Kidney tubule cell (primary cell): ENCODE measurements at places on chromosomes 13 and 19.
A peak's percentile ranks its signal among the peaks of the same experiment; 100 is the strongest.

DNA sequence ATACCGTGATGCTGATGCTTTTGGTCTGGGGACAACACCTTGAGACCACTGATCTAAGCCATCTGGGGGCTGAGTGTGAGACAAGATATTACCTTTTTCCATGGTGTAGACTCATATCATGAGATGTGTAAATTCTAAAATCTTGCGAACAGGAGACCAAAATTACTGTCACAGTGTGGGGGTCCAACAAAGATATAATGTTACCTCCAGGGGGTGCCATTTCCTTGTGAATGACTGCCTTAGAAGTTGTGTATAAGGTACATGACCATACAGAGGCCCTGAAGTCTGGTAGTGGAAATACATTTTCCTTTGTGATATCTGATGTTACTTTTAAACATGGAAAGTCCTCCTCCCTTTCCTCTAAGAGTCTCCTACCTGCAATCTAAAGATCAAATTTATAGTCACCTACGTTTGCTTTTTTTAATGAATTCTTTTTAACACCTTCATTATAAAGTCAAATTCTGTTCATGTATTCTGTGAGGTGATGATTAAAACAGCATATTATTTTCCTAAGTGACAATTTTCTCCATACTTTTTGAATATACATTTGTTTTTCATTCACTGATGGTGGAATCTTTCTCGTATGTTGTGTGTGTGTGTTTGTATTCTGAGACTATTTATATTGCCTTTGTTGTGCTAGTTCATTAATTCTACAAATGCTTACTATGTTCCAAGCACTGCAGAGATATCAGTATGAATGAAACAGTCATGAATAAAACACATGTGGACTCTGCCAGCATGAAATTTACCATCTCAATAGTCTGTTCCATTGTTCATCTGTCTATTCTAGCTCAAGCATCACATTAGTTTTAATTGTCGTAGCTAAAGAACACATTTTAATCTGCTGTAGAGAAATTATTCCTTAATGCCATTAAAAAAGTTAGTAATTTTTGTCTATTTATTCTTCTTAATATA, 113.7 kb downstream of the RFC3 start:
- peak; percentile 53 for DNase-seq

GRCh38 chr13:81658598-81659370, 1317.9 kb upstream of the SPRY2 start:
- DNase-seq = no peak

GRCh38 chr19:50928831-50929230, 17.6 kb upstream of the KLK4 start:
- DNase-seq = no peak

DNA sequence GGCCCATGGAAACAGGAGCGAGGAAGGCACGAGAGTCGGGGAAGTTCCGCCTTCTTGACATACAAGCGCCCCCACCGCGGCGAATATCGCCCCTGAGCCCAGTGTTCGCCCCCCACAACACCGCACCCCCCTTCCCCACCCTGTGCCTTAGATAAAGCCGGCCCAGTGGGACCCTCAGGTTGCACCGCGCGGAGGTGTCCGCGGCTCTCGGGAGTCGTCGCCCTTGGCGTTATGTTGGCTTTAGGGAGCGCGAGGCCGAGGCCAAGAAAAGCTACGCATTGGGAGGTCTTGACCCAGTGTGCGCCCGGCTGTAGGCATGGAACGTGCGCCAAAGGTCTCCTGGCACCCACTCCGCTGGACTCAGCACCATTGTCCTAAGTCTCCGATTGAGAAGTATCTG, 603 bp upstream of the ZNF132 start:
- DNase-seq = no peak

DNA sequence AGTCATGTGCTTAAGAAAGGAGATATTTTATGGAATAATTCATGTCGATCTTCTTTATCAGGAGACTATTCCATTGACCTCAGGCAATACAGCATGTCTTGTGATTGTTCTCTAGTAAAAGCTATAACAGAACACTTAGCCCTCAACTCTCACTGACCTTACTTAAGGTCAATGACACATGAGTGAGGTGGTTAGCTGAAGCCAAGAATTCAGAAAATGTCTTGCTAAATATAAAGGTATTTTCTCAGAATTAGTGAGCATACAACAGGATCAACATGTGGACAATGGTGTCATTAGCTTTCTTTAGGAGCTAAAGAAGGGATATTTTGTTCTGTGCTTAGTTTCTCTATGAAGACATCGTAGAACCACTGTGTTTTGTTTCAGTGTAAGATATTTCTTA, 1730.4 kb upstream of the SLC10A2 start:
- no peak for DNase-seq

DNA sequence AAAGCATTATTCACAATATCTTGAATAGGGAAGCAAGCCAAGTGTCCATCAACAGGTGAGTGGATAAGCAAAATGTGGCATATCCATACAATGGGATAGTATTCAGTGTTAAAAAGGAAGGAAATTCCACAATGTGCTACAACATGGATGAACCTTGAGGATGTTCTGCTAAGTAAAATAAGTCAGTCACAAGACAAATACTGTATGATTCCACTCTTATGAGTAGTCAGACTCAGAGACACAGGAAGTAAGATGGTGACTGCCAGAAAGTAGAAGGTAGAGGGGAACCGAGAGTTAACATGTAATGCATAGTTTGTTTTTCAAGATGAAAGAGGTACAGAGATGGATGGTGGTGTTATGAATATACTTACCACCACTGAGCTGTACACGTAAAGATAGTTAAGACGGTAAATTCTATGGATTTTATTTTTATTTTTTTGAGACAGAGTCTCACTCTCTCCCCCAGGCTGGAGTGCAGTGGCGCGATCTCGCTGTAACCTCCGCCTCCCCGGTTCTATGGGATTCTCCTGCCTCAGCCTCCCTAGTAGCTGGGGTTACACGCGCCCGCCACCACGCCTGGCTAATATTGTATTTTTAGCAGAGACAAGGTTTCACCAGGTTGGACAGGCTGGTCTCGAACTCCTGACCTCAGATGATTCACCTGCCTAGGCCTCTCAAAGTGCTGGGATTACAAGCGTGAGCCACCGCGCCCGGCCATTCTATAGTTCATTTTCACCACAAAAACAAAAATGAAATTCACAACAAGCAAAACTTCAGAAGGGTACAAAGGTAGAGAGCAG, 1.0 kb upstream of the CHAMP1 start:
- peak; percentile 42 for DNase-seq

GRCh38 chr13:59279028-59279427, 884.7 kb downstream of the DIAPH3 start:
- no peak for DNase-seq

- DNase-seq = no peak
These were observed 1212.0 kb downstream of the PCDH17 start for GRCh38 chr13:58843567-58843966.

DNA sequence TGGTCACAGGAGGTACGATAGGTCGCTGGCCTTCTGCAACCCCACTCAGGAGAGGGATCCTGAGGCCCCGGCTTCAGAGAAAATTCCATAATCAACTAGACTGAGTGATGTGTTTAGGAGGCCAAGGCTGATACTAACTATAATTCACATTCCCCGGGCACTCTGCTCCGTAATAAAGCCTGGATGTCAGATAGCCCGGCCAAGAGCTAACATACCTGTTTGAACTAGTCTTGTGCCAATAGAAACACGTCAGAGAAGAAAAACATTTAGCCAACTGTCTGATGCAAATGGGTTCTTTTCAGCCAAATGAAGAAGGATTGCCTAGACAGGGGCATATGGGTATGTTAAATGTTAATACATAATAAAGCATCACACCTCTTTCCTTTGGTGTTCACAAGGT, 204.2 kb downstream of the TSHZ3 start:
- no peak for DNase-seq

DNA sequence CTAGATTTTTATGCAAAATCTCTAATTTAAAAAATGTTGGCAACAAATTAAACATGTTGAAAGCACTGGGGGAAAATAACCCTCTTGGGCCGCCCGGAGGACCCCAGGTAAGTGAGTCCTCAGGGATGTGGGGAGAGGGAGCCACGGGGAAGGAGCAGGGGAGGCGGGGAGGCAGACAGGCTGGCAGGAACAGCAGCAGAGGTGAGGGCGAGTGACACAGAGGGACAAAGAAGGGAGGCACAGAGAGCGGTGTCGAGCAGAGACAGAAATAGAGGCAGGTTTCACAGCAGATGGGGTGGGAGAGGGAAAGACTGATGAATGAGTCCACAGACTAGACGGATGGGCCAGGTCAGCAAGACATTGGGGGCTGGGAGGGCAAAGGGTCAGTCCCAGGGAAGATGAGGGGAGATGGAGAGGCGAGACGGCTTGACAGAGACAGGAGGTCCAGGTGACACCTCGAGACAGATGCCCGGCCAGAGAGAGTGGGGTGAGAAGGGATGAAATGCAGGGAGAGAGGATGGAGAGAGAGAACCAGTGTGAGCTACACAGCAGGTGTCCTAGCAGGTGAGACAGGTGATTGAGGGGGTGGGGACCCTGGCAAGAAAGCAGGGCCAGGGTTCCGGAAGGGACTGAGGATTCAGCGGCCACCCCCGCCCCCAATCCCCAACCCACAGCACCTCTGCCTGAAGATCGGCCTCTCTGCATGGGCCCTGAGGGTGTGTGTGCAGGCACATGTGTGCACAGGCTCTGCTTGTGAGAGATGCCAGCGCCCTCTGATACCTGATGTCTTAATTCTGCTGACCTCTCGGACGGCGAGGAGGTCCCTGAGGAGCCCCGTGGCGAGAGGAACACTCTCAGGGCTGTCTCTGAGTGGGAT, 3.8 kb downstream of the LRRC4B start:
- DNase-seq = no peak

DNA sequence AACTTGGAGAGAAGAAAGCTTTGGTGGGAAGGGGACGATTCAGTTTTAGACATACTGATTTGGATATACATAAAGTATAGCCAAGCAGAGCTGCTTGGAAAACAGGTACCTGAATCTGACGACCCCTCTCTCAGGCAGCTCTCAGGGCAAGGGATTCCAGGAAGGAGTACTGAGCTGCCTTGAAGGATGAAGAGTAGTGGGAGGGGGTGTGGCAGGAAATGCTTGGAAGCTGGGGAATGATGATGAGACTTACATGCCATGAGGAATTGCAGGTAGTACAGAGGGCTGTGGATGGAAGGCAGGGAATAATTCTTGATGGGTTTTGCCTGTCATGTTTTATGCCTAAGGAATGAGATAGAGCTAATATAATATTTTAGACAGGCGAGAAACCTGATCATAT, 38.7 kb downstream of the HTR2A start:
- no peak for DNase-seq

GRCh38 chr13:94270556-94270955, 208.9 kb downstream of the DCT start:
- no peak for DNase-seq
